H9 (cell line): ENCODE measurements at places on chromosomes 5 and 9.

- DNase-seq = no peak
Measured at GRCh38 chr9:106438928-106439327, 424.0 kb upstream of the ZNF462 start.

- DNase-seq = no peak
Measured at GRCh38 chr5:143968071-143968878, 156.3 kb downstream of the HMHB1 start.

GRCh38 chr5:159746707-159747106 is 169.6 kb upstream of the ADRA1B start:
- DNase-seq = no peak

DNA sequence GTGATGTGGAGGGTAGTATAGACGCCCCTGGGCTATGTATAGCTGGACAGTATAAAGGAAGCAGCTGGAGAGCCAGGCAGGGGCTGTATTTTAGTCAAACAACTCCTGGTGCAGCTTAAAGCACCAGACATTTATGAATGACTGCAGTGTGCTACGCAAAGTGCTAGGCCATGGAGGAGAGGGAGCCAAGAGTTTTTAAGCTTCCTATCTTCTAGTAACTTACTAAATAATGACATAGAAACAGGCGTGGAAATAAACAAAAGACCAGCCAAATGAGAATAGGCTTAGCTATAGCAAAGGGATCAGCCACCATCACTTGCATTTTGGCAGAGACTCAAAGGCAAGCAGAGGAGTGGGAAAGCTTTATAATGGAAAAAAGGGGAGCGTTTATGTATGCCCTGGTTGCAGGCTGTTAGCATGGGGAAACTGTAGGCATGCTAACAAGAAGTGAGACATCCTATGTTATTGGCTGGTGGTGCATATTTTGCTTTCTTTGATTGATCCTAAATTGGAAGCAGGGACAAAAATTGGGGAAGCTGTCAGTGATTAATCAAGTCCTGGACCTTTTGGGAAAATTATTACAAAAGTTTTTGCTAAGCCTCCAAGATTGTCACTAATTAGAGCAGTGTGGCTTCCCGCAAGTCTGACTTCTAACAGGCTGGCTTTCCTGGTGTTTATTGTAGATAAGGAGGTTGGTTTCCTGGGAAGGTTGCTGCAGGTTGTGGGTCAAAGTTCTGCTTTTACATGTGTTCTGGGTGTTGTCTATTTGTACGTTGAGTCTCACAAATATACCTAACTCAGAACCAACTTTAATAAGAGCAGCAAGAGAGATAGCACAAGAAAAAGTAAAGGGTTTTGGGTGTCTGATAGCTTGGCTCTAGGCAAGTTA is 46.6 kb downstream of the RAB3C start:
- DNase-seq = no peak

DNA sequence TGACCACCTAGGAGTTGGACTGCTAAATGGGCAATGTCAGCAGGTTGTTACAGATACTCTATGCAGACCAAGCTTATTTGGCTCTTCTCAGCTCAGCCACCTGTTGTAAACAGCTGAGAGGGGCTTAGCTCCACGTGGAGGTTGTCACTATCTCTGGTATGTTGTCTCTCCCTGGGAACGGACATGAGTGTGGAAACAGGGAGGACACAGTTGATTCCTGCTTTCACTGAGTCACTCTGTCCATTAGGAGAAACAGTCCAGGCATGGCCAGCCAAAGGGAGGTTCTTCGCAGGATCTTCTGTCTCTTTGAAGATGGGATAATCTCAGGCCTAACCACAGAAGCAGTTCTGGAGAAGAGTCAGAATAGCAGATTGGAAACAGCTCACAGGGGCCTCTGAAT is 121.2 kb downstream of the PALM2AKAP2 start:
- DNase-seq = no peak

GRCh38 chr5:11400316-11400715 is 503.9 kb downstream of the CTNND2 start:
- no peak for DNase-seq
